ENCODE measurements at places on chromosomes 12 and 14.

DNA sequence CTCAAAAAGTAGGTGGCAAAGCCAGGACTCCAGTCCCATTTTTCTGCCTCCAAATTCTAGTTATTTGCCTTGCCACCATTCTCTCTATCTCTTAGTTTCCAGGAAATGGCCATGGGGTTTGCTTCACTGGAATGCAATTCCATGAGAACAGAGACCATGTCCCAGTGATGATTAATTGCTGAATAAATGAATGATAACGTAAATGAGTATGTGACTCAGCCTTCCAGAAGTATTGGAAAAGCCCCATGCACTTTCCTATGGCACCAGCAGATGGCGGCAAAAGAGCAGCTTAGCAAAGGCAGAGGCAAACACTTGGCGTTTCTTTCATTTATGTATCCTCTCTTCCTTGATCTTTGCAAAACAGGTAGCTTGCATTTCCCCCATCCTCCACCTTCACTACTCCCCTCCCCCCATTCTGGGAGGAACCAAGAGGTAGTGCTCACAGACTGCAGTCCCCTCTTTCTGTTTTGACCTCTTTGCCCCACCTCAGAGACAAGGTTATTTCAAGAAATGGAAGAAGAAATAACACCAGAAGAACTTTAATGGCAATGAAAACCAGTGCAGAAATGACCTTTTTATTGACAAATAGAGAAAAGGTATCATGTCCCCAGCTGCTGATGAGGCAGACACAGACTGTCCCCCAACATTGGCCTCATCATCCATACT is 21.3 kb downstream of the TBX3 start:
- peak; percentile 75 for DNase-seq

- no peak for DNase-seq
These were observed 18.3 kb downstream of the SLC38A2 start for GRCh38 chr12:46354111-46354801.

DNA sequence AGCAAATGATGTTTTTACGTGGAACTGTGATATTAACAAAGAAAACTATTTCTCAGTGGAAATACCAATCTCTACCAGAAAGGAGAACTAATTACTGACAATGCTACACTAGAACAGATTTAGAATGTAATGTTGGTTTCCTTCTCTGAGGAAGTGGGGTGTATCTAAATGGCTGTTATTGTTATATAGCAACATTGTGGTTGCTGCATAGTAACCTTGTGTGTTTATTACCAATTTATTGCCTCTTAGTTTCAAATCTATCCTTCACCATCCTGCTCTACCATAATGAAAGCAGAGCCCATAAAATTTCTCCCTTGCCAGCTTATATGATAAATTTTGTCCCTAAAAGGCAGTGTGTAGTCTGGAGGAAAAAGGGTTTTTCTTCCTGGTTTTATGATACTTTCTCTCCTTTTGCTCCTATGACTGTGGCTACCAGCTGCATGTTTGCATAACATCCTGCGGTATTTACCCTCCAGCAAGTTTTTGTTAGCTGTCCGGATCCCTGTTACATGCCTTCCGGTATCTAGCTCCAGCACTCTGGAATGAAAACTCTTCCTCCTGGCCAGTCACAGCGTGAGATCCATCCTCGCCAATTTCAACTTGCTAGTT is 5.7 kb upstream of the KLRK1 start:
- DNase-seq = no peak

DNA sequence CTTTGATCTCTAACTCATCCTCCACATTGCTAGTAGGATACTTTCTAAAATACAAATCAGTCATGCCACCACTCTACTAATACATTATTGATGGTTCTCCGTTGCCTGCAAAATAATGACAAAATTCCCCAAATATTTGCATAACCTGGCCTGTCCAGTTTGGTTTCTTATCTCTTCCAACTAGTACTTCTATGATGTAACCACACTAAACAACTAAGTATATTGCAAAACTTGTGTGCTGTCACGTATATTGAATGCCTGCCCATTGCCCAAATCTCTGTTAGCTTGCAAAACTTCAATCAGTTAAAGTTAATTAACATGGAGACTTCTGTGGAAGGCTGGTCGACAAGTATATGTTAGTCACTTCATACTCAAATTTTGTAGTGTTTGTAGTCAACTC is 6.5 kb downstream of the OR6C74 start:
- no peak for DNase-seq

All from lower lobe of right lung (tissue), 2 donors.